Neuronal stem cell (in vitro differentiated cells): ENCODE measurements at places on chromosomes 3 and 15.
A peak's percentile ranks its signal among the peaks of the same experiment; 100 is the strongest.

- no peak for DNase-seq
Measured at GRCh38 chr15:39084674-39085530, 496.0 kb upstream of the THBS1 start.

- DNase-seq, result no peak
Measured at GRCh38 chr3:154345422-154346122, 21.3 kb upstream of the DHX36 start.

DNA sequence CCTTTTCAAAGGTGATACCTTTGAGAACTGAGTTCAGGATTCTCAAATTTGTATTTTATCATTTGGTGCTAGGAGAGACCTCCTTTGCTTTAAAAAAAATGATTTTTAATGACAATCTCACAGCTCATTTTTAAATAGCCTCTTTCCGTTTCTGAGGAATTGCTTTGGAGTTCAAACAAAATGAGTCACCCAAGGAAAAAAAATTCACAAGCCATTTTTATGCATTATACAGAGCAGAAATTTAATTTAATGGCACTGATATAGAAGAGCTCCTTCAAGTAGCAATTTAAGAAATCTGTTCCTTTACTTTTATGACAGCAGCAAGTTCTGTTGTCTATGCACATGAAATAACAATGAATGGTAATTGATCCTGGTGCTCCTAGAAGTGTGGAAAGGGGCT is 337.9 kb upstream of the KCNMB2 start:
- no peak for DNase-seq

GRCh38 chr3:30114918-30115317 is 491.5 kb upstream of the TGFBR2 start:
- no peak for DNase-seq

DNA sequence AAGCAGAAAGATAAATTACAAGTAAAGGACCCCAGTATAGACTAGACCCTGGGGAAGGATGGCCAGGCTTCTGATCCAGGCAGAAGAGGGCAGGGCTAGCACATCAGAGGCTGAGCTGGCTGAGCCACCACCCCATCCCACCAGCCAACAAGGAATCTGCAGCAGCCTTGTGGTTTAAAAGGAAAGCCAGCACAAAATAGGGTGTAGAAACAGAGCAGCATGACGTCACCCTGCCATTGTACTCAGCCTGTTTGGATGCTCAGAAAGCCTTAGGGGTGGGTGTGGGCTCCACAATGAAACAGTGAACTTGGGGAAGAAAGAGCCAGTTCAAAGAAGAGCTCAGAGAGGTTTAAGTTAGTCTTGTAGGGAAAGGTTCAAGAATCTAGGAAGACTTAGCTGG is 28.2 kb downstream of the DUOX1 start:
- peak; percentile 45 for DNase-seq

GRCh38 chr3:18049096-18049495 is 306.7 kb upstream of the TBC1D5 start:
- DNase-seq, result no peak

GRCh38 chr3:108357042-108357441 is 60.7 kb downstream of the HHLA2 start:
- DNase-seq, result no peak

GRCh38 chr15:55457401-55458022 is 49.2 kb downstream of the PIERCE2 start:
- DNase-seq, result no peak

DNA sequence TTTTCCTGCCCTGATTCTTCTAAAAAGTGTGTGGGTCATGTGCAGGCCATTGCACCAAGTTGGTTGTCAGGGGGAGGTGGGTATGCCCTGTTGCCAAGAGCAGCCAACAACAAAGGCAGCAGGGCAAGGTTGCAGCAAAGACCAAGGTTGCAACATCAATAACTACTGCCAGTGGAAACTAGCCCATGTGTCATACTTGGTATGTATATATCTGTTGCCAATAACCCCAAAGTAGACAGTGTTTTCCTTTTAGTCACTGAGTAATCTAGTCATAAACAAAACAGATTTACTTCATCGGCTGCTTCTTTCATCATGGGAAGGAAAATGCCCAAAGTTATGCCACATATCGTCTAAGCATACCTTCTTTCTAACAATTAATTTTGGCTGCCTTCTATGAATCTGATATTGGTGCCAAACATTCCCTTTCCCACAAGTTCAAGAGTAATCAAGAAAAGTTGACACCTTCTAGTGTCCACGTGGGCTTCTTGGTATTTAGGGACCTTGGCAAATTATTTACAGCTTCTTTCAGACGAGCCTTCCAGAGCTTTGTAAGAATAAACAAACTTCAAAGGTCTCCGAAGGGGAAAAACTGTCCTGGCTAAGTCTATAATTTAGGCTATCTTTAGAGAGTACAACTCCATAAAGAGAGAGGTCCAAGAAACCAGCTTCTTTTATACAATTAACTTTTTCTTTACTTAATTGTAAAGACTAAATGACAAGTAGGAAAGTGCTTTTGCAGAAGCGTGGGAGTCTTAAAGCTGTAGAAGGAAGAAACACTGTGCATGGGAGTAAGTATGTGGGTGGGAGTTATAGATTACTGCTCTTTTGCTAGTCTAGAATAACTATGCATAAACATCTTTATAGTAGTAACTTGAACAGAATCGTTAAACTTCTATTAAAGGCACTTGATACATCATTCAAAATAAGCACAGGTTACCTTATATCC is 10.0 kb upstream of the MBNL1 start:
- DNase-seq, result no peak

DNA sequence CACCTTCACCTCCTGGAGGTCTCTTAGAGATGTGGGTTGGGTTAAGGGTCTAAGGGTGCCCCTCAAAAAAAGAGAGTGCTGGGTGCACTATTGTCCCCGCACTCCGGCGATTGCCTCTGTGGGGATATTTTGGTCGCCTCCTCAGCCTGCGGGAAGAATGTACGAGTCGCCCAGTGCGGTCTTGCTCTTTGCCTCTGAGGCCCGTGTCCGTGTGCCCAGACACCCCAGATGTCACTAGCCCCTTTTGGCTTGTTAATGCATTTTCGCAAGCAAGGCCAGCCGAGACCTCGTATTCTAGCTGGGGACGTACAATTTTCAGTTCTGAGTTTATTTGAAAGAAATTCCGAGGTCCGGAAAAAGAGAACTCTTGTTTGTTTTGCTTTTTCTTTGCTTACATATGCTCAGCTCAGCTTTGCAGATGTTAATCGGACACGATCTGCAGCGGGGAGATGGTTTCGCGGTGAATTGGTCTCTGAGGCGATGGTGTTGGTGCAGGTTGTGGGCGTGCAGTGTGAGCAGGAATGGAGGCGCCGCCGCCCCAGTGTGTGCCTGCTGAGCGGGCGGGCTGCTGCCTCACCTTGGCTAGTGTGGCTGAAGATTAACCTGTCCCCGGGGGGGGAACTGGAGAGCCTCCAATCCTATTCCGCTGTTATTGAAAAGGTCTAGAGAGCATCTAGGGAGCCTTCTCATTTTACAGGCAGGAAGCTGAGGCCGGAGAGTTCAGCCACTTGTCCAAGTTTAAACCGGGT is 1.4 kb downstream of the ST6GAL1 start:
- no peak for DNase-seq

- DNase-seq, result no peak
Measured at GRCh38 chr15:57575363-57575762, 16.3 kb upstream of the MYZAP start.

GRCh38 chr3:155741603-155742002 is 3.3 kb downstream of the PLCH1 start:
- no peak for DNase-seq
